ENCODE measurements at places on chromosomes 7 and 10. TPM values are rescaled to one million over a fixed set of nuclear protein-coding genes. Genes with fewer than 3 reads are reported as not detected.

The C10orf62 gene
- not detected for total RNA-seq

The FAM13C gene
- total RNA-seq = not detected

The PDK4 gene
- 0.29 TPM for total RNA-seq

The PODXL gene
- 11.4 TPM for total RNA-seq

The DNAH11 gene
- 2.8 TPM for total RNA-seq

The NKX6-2 gene
- total RNA-seq = 0.14 TPM

The GRM3 gene
- not detected for total RNA-seq

The CCDC172 gene
- total RNA-seq = not detected

The LDB3 gene
- not detected for total RNA-seq

The ARHGEF35 gene
- 5.3 TPM for total RNA-seq

The SMNDC1 gene
- total RNA-seq = 4.1 TPM

The TMEM254 gene
- 12.1 TPM for total RNA-seq

The BCL7B gene
- total RNA-seq = 64.2 TPM

The C10orf67 gene
- total RNA-seq = 0.43 TPM

The TMEM139 gene
- total RNA-seq = 14.5 TPM

The GNA12 gene
- 22.4 TPM for total RNA-seq

The SLF2 gene
- total RNA-seq = 22.0 TPM

The DDC gene
- total RNA-seq = 0.29 TPM

The CLCN1 gene
- total RNA-seq = not detected

The ASB10 gene
- total RNA-seq = not detected

The SCIN gene
- 5.1 TPM for total RNA-seq

The WEE2 gene
- not detected for total RNA-seq

The CRYGN gene
- total RNA-seq = not detected

The CHN2 gene
- 5.1 TPM for total RNA-seq

The NKX2-3 gene
- total RNA-seq = not detected

The ZNF316 gene
- total RNA-seq = 12.6 TPM

The HPSE2 gene
- not detected for total RNA-seq

The RAMP3 gene
- total RNA-seq = not detected

The FGL2 gene
- total RNA-seq = not detected

The CYP3A4 gene
- total RNA-seq = not detected

The IGF2BP3 gene
- total RNA-seq = 49.3 TPM

The PTPRN2 gene
- 2.5 TPM for total RNA-seq

All from epithelial cell of proximal tubule (primary cell).